ENCODE measurements at places on chromosomes 1 and 21.

GRCh38 chr1:228867951-228868730, 132.9 kb downstream of the RHOU start:
- no peak for DNase-seq

- peak; percentile 35 for DNase-seq
Observed at GRCh38 chr1:26020330-26020768, 1.2 kb upstream of the EXTL1 start.

DNA sequence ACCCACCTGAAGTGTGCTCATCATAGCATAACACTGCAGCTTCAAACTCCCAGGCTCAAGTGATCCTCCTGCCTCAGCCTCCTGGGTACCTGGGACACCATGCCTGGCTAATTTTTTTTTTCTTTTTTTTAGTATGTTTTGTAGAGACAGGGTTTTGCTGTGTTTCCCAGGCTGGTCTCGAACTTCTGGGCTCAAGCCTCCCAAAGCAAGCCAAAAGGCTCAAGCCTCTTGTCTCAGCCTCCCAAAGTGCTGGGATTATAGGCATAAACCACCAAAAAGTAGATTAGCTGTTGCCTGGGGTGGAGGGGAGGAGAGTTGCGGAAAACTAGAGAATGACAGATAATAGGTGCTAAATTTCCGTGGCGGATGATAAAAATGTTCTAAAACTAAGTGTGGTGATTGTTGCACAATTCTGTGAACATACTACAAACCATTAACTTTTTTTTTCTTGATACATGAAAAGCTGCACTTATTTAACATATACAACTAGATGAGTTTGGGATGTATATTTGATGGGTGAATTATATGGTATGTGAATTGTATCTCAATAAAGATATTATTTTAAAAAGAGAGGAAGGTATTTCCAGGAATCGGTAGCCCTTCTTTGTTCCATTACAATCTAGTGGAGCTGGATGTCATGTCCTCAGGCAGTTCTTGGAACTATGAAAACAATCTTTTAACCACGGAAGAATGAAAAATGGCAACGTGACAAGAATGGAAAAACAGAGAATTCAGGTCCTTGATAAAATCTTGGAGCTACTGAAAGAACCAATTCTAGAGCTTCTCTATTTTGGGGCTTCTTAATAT, 27.3 kb upstream of the MED18 start:
- peak; percentile 8 for DNase-seq

DNA sequence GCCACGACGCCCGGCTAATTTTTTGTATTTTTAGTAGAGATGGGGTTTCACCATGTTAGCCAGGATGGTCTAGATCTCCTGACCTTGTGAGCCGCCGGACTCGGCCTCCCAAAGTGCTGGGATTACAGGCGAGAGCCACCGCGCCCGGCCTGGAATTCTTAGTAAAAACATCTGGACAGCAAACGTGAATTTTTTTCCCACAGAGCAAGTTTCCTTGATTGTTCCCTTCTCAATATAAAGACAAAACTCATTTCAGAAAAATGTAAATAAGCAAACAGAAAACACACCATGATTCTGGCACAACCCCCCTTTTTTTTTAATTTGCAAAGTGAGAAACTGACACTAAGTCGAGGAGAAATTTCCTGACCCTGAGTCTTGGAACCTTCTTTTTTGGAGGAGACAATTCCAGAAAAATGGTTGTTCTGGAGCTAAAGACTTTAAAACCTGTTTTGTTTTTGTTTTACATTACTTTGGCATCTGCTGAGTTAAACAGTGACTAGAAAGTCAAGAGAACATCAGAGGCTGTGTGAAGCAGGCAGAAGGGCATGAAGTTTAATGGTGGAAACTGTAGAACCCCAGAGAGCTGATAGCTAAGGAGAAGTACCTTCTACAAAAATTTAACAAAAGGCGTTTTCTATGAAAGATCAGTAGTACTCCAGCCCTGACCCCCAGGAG, 10.3 kb upstream of the HMGCS2 start:
- no peak for DNase-seq

GRCh38 chr21:45073301-45074047, 906 bp upstream of the ADARB1 start:
- DNase-seq: no peak
